ENCODE measurements at places on chromosomes 7 and 10.

GRCh38 chr7:92714767-92715166, 121.6 kb downstream of the CDK6 start:
- DNase-seq = no peak

DNA sequence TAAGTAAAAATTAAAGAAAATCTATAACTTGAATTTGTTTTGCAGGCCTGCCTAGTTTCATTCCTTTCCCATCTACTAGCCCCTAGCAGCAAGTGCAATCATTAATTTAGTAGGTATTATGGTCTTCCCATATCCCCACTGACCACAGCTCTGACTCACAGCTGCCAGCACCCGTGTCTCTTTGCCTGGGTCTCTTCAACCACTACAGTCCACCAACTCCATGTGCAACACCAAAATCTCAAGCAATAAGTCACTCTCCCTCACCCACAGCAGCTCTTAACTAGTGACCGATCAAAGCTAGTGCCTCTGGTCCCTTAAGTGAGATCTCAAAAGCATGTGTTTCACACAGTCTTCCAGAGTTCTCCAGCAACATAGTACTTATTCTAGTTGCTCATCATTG, 26.0 kb upstream of the THSD7A start:
- no peak for DNase-seq

DNA sequence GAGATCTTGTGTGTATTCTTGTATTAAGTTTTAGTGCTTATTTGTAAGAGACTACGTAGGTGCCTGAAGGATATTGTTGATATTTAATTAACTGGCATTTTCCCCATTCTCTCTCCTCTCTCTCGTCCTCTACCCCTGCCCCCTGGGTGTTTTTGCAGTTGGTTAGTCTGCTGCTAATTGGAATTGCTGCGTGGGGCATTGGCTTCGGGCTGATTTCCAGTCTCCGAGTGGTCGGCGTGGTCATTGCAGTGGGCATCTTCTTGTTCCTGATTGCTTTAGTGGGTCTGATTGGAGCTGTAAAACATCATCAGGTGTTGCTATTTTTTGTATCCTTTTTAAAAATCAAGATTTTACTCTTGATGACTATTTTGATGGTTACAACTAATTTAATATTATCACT, 22.5 kb downstream of the TSPAN13 start:
- DNase-seq = no peak

DNA sequence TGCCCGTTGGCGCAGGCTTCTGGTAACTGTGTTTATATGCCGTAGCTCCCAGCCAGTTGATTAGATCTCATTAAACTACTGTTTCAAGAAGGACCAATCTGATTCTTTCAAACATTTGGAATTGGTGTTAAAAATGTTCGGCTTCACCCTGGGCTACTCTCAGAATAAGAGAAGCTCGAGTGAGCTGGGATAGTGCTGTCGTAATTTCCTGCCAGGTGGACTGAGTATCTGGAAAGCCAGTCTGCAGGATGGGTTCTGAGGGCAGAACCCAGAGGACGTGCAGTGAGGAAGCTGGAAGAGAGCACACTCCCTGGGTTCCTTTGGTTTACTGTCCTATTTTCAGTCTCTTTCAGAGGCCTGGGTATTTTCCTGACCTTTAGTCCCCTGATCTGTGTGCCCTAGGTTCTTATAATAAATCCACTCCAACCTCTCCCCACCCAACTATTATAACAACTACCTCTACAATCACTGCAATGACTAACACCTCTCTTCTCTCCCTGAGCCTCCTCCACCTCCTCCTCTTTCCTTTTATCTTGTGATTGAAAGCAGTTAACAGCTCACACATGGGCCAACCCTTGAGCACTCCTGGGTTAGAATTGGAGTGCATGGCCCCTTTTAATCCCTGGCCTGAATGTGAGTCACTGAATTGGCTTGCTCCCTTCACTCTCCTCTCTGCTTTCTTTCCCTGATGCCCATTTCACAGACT, 63.0 kb downstream of the AOAH start:
- DNase-seq = no peak

DNA sequence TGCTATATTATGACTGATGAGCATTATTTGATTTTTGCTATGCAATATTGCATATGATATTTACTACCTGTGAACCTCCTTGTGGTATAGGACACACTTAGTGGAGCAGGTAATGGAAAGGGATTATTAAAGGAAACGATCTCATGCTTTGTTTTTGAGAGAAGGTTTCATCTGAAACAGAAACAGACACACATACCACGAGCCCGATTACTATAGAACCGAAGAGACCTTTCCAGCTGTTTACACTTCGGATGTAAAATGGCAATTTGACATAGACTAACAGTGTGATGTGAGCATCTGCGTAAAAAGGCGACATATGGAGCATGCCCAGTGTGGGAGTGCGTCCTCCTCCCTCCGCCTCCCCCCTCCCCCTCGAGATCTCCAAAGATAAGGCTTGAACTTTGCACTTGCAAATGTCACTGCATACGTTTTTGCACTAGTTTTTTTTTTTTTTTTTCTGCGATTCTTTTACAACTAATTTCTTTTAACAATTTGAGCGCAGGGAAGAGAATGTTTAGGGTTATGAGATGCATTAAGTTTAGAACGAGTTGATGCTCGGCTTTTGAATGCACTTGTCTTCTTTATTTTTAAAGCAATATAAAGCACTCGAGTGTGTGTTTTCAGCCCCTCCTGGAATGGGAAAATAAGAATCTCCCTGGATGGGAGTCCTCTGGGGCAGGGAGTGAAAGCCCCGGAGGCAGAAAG, 251.0 kb downstream of the NSUN6 start:
- no peak for DNase-seq

DNA sequence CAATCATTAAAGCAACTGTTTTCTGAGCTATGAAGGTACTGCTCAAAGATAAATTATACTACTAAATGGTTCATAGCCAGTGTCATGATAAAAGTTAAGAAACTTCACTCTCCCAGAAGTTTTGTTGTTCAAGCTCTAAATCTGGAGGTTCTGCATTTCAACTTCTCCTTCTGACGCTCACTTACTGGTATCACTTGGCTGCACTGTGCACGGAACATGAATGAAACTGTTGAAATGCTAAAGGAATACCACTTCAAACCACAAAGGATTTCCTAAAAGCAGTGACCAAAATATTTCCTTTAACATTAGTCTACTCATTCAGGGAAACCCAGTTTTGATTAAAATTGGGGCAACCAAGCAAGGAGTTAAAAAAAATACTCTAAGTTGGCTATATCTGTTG, 93.6 kb downstream of the UBE2H start:
- DNase-seq = no peak

GRCh38 chr10:52755297-52756062, 17.1 kb downstream of the MBL2 start:
- no peak for DNase-seq

DNA sequence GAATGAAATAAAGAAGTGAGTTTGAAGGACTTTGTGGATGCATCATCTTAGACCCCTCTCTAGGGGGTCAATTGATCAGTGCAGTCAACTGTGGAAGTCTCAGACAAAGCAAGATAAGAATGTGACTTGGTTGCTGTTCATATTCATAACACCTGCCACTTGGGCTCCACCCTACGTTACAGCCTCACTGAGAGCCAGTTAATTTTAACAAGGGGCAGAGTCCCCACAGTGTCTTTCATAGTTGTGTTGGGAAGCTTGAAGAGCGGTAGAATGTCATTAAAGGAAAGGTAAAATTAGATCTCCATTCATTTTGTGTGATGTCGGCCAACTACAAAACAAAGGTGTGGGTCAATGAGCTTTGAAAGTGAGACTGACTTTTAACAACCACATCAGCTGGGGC, 442.1 kb upstream of the C7orf33 start:
- no peak for DNase-seq

DNA sequence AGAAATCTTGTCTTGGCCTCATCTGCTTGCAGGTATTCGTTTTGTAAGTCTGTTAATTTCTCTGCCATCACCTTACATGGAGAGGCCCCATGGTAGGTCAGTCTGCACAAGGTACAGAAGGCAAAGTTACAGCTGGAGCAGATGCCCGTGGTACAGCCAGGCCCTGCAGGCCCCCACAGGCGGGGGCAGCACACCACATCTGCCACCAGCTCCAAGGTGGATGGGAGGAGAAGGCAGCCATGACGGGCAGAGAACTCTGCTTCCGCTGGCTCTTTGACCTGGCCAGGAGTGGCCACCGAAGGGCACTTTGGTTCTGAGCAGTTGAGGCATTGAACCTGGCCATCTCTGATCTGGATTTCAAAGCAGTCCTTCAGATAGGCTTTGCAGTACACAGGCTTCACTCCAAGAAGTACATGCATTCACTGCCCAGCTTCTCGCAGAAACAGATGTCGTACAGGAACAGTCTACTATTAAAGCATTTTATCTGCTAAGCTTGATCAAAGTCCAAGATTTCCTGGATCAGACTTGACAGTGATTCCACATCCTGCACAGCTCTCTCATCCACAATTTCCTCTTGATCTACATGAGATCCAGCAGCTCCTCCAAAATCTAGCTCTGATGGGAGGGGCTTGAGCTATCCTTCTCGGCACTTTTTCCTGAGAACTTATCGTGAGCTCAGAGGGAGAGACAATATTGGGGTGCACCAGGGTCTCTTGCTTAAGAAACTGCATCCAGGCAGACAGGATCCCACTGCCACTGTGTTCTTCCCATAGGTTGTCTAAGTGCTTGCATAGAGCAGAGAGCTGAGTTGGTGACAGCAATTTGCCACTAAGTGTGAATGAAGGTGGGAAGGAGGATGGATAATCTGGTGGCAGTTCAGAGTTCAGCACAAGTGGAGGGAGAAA, 120.7 kb downstream of the TRRAP start:
- DNase-seq = no peak

DNA sequence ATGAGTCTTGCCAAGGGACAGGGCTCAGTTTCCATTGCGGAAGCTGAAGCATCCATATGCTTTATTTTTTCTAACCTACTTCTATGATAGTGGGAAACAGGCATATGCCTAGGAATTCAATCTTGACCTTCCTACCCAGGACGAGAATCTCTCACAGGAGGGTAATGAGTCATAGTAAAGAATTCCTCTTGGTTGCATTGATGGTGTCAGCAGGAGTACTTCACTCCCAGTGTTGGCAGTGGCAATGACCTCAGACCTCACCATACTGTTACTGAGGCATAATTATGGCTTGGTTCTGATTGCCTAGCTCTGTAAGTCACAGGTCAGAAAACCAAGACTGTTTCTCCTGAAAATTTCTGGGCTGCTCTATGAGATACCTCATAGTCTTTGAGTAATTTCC, 552.9 kb downstream of the ARL4A start:
- DNase-seq = no peak

GRCh38 chr7:19915596-19915995, 142.2 kb upstream of the TMEM196 start:
- DNase-seq = no peak

DNA sequence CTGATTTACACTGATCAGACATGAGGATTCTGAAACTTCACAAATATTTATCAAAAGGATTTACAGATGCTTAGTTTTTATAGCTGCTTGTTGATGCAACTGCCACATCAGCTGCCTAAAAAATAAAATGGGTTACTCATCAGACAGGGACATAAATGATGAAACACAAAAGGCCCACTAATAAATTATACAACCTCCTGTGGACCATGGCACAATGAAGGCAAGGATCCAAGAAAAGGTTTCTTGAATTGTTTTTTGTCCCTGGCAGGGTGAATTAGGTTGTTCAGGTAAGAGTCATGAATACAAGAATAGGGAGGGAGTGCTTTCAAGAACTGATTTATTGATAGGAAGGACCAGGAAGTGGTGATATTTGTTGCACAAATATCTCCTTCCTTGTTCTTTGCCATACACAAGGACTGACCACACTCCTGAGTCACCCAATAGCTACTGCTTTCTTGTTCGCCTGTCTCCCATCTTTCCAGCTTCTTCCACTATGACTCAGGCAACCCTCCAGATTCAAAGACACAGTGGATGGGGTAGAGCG, 234.5 kb downstream of the AHR start:
- no peak for DNase-seq

DNA sequence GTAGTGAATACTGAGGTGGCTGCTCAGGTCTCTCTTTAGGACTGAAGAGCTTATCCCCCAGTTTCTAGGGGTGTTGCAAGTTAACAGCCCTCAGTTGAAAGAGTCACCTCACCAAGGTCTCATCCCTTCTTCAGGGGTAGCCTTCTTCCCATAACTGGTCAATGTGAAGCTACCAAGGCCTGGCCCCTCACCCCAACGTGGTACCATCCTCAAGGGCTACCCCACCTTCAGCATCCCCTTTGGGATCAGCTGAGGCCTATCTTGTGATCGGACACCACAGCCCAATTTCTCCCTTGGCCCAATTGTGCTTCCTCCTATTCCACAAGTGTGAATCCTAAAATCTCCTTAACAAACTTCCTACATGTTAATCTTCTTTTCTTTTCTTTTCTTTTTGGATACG, 289.5 kb upstream of the MKLN1 start:
- DNase-seq = no peak

- no peak for DNase-seq
These were observed 40.4 kb downstream of the ASAH2 start for GRCh38 chr10:50210876-50211275.

DNA sequence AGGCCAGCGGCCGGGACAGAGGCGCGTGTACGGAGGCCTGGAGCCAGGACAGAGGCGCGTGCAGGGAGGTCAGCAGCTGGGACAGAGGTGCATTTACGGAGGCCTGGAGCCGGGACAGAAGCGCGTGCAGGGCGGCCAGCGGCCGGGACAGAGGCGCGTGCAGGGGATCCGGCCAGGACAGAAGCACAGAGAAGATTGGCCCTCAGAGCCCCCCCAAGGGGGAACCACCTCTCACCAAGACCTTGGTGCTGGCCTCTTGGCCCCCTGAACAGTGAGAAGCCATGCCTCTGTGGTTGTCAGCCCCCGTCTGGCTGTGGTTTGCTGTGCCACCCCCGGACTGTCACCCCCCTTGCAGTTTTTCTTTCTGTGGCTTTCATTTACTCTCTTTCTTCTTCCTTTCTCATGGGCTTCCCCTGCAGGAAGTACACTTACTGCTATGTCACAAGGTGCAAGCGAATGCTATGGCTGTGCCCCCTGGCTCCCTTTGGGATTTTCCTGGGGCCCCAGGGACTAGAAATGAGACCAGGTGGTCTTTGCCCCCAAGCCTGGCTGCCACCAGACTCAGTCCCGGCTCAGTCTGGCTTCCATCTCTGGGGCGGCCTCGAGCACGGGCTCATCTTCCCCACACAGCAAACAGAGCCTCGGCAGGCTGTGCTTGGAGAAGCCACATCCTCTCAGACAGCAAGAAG, 41.1 kb downstream of the INSIG1 start:
- DNase-seq = peak; percentile 10

- no peak for DNase-seq
These were observed 6.3 kb downstream of the CFAP69 start for GRCh38 chr7:90251304-90251635.

- no peak for DNase-seq
These were observed 243.1 kb upstream of the HABP2 start for GRCh38 chr10:113309791-113310190.

- DNase-seq = peak; percentile 82
These were observed at the start of gene VIM for GRCh38 chr10:17228091-17229015. TSS of gene VIM (plus strand) at chr10:17228241. CDS start at chr10:17229423, 1,182 bp downstream.

GRCh38 chr10:90167174-90168064, 466.0 kb downstream of the KIF20B start:
- no peak for DNase-seq

- no peak for DNase-seq
These were observed 21.1 kb downstream of the LIMK1 start for GRCh38 chr7:74104702-74105101.

- peak; percentile 58 for DNase-seq
These were observed 99.2 kb downstream of the GRK5 start for GRCh38 chr10:119306514-119306951.

Data from stimulated activated CD8-positive, alpha-beta memory T cell treated with anti-CD3 and anti-CD28 coated beads, Interleukin-2, amount 100 ng/mL, for 1 hour (primary cell).